ENCODE measurements at places on chromosomes 2 and 18.

GRCh38 chr2:11454824-11455223 is 11.1 kb downstream of the E2F6 start:
- DNase-seq = no peak

GRCh38 chr2:231334179-231334930 is 61.2 kb upstream of the B3GNT7 start:
- DNase-seq = no peak

- DNase-seq = no peak
Observed at GRCh38 chr2:10591207-10591606, 98.6 kb downstream of the NOL10 start.

- no peak for DNase-seq
Observed at GRCh38 chr2:235054919-235055318, 103.1 kb downstream of the SH3BP4 start.

- DNase-seq = no peak
Observed at GRCh38 chr18:45073556-45073955, 392.9 kb downstream of the SETBP1 start.

Measured in NCI-H524 (cell line).